ENCODE measurements at places on chromosomes 2 and 18. TPM values are rescaled to one million over a fixed set of nuclear protein-coding genes. Genes with fewer than 3 reads are reported as not detected.

KLHL41 gene
- 613 TPM for total RNA-seq

DAW1 gene
- 0.12 TPM for total RNA-seq

TCF23 gene
- 0.35 TPM for total RNA-seq

LIMS4 gene
- 4.4 TPM for total RNA-seq

MFF gene
- 95.1 TPM for total RNA-seq

PIEZO2 gene
- total RNA-seq: 31.1 TPM

ELOA2 gene
- not detected for total RNA-seq

SMAD4 gene
- 128 TPM for total RNA-seq

TP53I3 gene
- total RNA-seq: 42.1 TPM

IMPA2 gene
- 116 TPM for total RNA-seq

LAPTM4A gene
- total RNA-seq: 173 TPM

GRB14 gene
- 19.0 TPM for total RNA-seq

SNORC gene
- 0.93 TPM for total RNA-seq

DYSF gene
- total RNA-seq: 51.5 TPM

FSHR gene
- total RNA-seq: not detected

IWS1 gene
- total RNA-seq: 33.2 TPM

Data from metanephros (tissue), 2 donors.